ENCODE measurements at places on chromosomes 12 and 14.

- DNase-seq = no peak
Measured at GRCh38 chr12:68048648-68049297, 59.5 kb downstream of the IFNG-AS1 start.

GRCh38 chr14:69321601-69322330 is 61.8 kb downstream of the GALNT16 start:
- no peak for DNase-seq

DNA sequence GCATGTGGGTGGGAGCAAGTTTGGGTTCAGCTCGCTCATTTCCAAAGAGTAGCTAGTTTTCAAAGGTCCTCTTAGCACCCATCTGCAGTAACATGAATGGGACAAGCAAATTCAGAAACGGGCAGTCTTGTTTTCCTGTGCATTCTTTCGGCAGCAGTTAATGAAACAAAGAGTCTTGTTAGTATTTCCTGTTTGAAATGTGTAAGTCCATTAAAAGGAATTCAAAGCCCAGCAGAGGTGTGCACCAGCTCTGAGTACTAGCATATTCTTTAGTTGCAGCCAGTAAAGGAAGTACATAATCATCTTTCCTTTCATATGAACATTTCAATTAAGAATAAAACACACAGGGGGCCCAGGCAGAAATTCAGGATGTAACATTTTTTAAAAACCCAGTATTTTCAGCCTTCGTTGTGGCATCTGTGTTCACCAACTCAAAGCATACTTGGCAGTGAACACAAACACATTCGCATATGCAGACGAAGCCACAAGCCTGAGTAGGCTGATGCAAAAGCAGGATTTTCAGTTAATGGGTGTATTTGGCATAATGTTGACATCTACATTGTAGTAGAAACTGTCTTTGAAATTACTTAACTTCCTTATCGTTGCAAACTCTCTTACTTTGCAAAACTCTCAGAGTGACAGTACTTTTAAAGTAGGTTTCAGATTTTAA is 570.0 kb upstream of the FLRT2 start:
- no peak for DNase-seq

- no peak for DNase-seq
Measured at GRCh38 chr14:81927070-81927469, 393.4 kb upstream of the SEL1L start.

- no peak for DNase-seq
Measured at GRCh38 chr12:64665514-64665913, 55.2 kb downstream of the RASSF3 start.

- no peak for DNase-seq
Measured at GRCh38 chr14:93977790-93978581, 1.6 kb upstream of the ASB2 start.

DNA sequence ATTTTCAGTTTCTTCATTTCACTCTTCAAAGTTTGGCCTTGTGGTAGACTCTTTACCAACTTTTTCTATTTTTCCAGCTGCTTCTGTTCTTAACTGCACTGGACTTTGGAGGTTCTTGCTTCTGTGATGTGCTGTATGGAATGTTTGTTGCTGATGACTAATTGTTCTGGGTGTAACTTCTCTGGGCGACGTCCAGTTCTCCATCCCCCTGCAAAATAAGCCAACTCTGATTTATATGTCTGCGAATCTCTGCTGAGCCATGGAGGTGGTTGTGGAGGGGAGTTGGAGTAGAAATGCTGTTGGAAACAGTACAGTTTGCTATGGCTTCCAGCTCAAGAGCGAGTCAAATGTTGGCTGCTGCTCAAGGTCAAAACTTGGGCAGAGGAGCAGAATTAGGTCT is 113.9 kb upstream of the DYRK2 start:
- no peak for DNase-seq

DNA sequence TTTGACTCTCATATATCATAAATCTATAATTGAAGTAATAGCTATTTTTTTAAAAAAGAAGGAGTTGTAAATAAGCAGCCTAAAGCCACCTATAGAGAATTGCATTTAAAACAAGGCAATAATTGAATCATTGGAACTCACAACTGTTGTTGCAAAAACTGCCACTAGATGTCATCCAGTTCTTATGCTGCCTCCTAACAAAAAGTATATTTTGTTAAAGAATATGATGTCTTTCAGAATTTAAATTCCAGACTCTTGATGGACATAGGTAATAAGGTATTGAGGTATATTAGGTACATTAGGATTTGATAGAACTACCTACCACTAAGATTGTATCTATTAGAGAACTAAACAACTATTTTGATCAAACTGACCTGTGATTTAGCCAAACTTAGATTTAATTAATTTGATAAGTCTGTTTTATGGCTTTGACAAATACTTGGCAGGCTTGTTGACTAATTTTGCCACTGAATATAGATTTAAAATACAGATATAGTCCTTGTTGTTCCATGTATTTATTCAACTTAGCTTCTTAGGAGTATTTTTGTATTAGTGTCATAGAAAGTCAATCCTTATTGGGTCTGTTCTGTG is 401.4 kb downstream of the RPL10L start:
- no peak for DNase-seq

GRCh38 chr12:2833810-2834209 is 1.0 kb downstream of the NRIP2 start:
- DNase-seq = no peak

- DNase-seq = no peak
Measured at GRCh38 chr12:69655616-69656340, 43.3 kb downstream of the BEST3 start.

DNA sequence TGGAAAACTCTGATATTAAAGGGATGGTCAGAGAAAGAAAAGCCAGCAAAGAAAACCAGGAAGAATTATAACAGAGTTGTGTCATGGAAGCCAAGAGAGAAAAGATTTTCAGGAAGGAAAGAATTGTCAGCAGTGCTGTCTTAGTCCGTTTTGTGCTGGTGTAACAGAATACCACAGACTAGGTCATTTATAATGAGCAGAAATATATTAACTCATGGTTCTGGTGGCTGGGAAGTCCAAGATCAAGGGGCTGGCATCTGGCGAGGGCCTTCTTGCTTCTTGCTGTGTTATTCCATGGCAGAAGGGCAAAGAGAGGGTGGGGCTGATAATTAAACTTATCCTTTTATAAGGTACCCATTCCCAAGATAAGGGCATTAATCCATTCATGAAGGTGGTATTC is 6.4 kb upstream of the INHBE start:
- DNase-seq = no peak

- DNase-seq = no peak
Measured at GRCh38 chr12:124293286-124294003, 1.4 kb upstream of the RFLNA start.

GRCh38 chr12:56628671-56629458 is 1.3 kb downstream of the BAZ2A start:
- DNase-seq = no peak

- no peak for DNase-seq
Measured at GRCh38 chr12:7264538-7264937, 39.3 kb upstream of the ACSM4 start.

Measured in GM12891 (cell line).